ENCODE measurements at places on chromosomes 12 and 14.

GRCh38 chr14:58755031-58755925, 117.5 kb downstream of the DACT1 start:
- DNase-seq = no peak

GRCh38 chr12:47193066-47193465, 113.3 kb upstream of the AMIGO2 start:
- DNase-seq = no peak

DNA sequence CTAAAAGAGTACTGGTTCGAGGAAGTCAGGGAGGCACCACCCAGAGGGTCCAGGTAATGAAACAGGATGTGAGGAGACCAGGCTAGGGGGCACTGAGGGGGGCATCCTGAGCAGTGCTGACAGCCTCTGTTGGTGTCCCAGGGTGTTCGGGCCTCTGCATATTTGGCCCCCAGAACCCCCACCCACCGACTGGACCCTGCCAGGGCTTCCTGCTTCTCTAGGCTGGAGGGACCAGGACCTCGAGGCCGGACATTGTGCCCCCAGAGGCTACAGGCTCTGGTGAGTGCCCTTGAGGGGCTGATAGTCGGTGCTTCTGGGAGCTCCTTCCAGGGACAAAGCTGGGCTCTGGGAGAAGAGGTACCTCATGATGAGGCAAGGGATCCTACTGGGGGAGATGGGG, 2.6 kb downstream of the TROAP start:
- no peak for DNase-seq

- DNase-seq = peak; percentile 63
These were observed 99.6 kb downstream of the RIN3 start for GRCh38 chr14:92613008-92613658.

DNA sequence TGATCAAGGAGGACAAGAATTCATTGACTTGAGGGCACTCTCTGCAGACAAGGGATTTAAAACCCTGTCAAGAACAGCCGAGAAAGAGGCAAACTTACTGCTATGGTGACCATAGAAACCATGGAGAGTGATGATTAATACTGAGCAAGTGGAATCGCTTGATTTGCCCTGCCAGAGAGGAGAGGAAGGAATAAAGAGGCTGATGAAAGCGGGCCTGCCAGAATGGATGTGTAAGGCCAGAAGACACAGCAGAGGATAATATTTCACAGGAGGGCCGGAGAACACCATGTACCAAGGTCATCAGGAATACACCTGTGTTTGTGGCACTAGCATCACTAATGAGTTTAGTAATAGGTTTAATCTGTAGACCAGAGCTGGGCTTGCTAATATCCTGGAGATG, 221.8 kb upstream of the DCN start:
- no peak for DNase-seq

DNA sequence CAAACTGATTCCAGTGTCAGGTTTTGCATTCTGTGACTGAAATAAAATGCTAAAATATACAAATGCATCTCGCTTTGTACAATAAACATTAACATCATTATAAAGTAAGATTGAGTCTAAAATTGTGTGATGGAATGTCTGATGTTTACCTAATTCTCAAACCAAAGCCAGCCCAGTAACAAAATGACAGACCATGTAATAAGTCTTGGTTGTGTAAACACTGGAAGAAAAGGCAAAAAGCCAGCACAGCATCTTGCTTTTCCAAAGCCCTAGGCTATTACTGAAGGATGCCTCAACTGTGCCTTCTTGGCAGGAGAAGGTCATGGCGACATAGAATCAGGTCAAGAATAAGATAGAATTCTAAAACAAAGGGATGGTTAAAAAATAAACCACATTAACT, 169.6 kb downstream of the EGLN3 start:
- DNase-seq = no peak

GRCh38 chr12:132776816-132777568, 15.4 kb upstream of the ANKLE2 start:
- no peak for DNase-seq

DNA sequence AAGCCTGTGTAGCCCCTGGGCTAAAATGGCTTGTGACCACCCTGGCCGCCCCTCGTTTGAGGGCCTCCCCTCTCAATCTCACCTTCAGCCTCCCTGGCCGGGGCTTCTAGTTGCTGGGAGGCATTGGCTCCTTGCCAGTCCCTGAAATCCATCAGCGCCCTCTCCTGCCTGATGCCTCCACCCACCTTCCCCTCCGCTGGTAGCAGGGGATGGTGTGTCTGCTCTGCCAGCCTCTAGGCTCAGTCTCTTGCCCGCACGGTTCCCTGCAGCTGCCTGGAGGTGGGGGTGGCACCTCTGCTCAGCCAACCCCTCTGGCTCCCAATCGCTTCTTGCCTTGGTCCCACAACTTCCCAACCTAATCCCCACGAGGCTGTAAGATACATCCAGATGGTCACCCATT, 167.9 kb downstream of the PHETA1 start:
- DNase-seq = no peak

- DNase-seq = no peak
These were observed 85.2 kb downstream of the PAX9 start for GRCh38 chr14:36746872-36747271.

Data from CD4-positive, alpha-beta T cell treated with Interleukin-4 for 1 hour (primary cell).